GM06990 (cell line): ENCODE measurements at places on chromosomes 3 and 15.
A peak's percentile ranks its signal among the peaks of the same experiment; 100 is the strongest.

DNA sequence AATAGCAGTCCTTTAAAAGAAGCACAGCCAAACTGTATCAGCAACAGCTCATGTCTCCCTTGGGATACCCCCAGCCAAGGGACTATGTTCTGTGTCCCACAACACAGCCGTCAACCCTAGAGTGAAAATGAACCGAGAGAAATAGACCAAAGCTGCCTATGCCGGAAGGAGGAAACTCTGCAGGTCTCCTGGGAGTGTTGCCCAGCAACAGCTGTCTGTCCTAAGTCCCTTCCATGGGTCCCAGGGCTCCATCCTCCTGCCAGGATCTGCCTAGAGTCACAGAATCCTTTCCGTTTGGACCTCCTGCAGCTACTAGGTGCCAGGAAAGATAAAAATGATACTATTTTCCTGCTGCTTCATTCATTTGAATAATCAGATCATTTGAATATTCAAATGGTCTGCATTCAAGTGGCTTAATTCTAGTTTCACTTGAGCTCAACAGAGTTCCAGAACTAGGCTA, 53.1 kb downstream of the TRANK1 start:
- DNase-seq, result peak; percentile 38

DNA sequence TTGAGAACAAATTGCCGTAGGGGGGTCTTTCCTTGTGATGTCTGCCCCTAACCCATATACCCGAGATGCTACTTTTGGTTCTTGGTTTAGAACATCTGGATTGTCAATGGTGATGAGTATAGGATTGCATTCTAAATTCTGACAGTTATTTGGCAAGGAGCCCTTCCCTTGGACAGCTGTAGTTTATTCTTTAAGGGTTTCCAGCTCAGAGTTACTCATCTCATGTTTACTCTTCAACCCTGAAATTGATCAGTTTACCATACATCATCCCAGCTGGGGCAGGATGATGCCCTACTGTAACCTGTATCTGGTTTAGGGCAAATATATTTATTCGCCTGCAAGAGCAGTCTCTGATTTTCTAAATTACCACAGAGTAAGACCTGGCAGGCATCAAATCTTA, 85.7 kb upstream of the XCR1 start:
- DNase-seq, result no peak

GRCh38 chr3:157793745-157794144, 290.5 kb upstream of the VEPH1 start:
- DNase-seq, result no peak

DNA sequence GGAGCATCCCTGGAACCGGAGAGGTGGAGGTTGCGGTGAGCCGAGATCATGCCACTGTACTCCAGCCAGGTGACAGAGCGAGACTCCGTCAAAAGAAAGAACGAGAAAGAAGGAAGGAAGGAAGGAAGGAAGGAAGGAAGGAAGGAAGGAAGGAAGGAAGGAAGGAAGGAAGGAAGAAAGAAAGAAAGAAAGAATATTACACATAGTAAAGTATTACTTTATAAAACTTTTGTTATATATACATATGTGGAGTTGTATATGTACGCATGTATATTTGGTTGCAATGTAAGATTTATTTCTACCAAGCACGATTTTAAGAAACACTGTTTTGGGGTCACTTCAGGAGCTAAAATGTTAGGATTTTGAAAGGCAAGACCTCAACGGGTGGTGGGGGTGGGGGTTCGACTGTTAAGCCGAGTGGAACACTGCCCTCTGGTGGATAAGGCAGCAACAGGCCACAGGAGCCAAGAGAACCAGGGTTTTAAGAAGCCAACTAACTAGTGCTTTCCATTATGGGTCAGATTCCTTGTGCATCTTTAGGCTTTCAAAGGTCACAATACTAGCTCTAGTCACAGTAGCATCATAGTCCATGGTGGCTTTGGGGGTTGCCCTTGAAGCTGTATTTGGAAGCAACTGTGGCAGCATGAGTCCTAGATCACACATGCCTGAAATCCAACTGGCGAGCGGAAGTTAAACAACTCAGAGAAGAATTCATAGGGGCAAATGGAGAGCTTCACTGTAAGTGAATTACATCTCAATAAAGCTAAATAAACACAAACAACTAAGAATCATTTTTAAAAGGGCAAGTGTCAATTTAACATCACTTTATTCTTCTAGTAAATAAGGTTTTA, 22.5 kb downstream of the GLB1 start:
- no peak for DNase-seq

DNA sequence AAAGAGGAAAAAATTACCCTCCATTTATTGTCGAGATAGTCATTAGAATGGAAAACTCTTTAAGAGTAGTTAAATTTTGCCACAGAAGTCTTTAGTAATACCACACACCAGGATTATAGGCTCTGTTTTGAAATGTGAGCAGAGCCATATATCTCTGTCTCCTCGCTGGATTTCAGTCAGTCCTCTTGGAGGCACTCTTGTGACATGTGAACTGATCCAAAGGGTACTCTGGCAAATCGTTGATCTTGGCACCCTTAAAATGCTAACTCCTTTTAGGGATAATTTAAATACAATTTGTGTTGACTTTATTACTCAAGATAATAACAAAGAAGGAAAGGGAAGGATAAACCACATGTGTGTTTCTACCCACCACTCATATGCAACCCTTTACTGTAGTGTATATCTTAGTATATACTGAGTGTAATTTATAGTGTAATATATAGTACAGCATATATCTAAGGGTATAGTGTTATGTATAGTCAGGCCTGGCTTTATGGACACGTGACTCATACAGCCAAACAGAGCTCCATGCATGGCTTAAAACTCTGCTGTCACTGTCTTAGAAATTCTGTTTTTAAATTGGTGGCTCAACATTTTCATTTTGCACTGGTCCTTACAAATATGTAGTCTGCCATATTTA, 12.3 kb upstream of the KPNA4 start:
- DNase-seq, result no peak

GRCh38 chr3:46221391-46221790, 13.3 kb upstream of the CCR1 start:
- DNase-seq, result no peak

DNA sequence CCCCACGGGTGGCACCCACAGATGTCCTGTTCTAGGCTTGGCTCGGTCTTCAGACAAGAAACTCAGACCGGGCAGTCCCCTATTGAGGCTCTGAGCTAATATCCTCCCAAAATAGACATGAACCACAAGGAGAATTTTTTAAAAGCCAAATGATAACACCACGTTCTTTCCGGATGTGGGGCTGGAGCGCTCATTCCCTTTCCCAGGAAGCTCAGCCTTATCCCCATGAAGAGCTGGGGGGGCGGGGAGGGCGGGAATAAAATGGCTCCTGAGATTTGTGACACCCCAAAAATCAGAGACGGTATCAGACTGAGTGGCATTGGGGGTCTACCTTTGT, 1.1 kb downstream of the SLC6A1 start:
- no peak for DNase-seq

DNA sequence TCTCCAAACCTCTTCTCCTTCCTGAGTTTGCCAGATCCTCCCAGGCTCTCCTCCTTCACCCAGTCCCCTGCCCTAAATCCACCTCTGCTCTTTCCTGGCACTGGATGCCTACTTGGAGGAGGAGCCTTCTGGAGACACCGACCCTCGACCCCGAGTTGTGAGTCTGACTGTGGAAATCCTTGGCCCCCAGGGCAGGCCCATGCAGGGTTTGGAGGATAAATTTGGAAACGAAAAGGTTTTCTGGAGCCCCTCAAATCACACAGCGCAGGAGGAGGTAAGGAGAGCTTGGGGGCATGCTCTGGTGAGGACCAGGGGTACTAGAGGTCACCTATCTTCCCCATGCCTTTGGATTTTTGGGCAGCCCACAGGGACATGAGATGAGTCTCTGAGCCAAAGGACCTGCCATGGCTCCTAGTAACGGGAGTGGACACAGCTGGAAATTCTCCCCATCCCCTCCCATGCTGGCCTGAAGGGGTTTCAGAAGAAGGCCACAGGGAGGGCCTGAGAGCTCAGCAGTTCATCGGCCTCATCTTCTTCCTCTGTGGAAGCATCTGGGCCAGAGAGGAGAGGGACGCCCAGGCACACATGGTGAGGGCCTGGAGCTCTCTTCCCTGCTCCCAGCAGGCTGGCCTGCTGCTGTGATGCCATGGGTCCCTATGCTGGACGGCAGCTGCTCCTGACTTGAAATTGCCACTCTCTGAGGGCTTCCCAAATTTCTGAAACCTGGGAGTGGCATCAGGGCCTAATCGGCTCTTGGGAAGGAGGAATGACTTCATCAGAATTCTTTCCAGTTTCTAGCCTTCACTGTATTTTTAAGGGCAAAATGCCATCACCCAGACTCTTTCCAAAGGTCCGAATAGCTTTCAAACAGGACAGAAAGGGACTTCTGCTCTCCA, 68.6 kb upstream of the ITGA11 start:
- DNase-seq, result no peak

GRCh38 chr15:65212097-65212496, 824 bp upstream of the CILP start:
- peak; percentile 24 for DNase-seq

DNA sequence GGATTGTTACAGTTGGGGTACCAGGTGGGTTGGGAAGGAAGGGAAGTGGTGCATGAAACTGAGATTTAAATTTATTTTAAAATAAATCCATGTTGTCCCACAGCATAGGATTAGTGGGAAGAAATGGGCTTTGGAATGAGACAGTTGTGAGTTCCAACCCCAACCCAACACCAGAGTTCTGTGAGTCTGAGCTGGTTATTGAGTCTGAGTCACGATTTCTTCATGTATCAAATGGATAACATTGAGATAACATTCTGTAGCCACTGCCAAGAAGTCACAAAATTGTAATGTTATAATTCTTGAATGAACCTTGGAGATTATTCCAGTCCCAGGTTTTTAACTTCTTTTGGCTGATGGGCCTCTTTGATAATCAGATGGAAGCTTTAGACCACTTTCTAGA, 13.7 kb downstream of the IFT122 start:
- no peak for DNase-seq

GRCh38 chr3:13881536-13882410, 1.9 kb upstream of the WNT7A start:
- DNase-seq, result no peak

DNA sequence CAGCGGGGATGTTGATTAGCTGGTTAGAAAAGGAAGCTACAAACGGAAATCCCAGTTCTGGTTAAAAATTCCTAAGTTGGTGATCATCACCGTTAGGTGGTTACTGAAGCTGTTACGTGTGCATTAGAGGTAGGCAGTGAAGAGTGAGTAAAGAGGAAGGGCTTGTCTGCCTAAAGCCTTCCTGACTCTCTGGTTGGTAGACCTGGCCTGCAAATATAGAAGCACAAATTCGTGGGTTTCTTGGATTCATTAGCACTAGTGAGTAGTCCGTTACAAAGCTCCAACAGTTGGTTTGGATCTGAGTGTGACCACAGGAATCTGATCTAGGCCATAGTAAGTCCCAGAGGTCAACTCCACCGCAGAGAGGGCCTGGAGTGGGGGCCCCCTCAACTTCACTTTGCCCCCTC, 174.0 kb upstream of the TP63 start:
- no peak for DNase-seq
